ENCODE measurements at places on chromosomes 5 and 9.

- no peak for DNase-seq
Observed at GRCh38 chr5:110580625-110581024, 145.8 kb downstream of the TMEM232 start.

DNA sequence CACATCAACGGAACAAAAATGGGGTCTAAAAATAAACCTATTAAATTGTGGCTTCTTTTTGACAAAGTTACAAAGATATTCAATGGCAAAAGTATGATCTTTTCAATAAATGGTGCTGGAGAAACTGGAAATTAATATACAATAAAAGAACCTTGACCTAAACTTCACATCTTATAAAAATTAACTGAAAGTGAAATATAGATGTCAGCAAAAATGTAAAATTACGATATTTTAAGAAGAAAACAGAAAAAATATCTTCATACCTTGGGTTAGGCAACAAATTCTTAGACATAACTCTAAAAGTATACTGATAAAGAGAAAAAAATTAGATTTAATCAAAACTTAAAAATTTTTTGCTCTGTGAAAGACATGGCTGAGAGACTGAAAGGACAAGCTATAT is 1909.5 kb upstream of the CDH9 start:
- no peak for DNase-seq

- no peak for DNase-seq
Observed at GRCh38 chr5:127936439-127936972, 147.1 kb upstream of the SLC12A2 start.

GRCh38 chr5:44868541-44868940 is 59.8 kb downstream of the MRPS30 start:
- no peak for DNase-seq

GRCh38 chr5:132557478-132558172 is 848 bp downstream of the RAD50 start:
- DNase-seq, result no peak

- DNase-seq, result no peak
Observed at GRCh38 chr9:98933185-98933584, 10.5 kb upstream of the COL15A1 start.

- no peak for DNase-seq
Observed at GRCh38 chr9:117860849-117861248, 156.6 kb downstream of the TLR4 start.

DNA sequence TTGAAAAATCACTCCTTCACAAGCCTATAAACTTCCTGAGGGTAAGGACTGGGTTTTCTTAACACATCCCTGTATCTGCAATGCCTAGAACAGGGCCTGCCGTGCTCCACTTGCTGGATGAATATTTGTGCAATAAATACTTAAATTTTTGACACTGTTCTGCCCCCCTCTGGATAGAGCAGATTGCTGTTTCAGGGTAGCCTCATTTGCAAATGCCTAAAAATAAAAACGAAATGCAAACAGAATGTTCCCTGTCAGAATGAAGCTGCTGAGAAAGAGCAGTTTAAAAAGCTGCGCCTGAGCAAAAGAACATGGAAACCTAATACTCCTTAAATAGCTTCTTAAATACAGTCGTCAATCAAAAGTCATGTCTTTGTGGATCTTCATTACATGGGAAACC is 385.3 kb downstream of the PRELID2 start:
- no peak for DNase-seq

DNA sequence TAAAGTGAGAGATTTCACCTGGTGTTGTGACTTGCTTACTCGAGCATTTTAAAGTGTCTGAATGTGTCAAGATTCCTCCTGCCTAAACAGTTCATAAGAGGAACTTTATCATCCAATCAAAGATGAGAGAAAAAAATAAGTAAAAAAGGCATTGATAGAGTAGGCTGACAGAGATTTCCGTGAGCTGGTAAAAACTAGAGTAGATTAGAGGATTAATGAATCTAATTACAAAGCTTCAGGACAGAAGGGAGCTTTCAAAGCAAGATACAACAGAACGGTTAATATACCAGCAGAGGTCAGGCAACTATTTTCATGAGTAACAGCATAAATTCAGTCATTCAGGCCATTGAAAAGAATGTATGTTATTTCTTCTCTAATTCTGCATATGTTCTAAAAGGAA is 91.5 kb downstream of the ADAMTS6 start:
- DNase-seq, result no peak

GRCh38 chr5:66987949-66988838 is 208.4 kb downstream of the CD180 start:
- DNase-seq, result no peak

DNA sequence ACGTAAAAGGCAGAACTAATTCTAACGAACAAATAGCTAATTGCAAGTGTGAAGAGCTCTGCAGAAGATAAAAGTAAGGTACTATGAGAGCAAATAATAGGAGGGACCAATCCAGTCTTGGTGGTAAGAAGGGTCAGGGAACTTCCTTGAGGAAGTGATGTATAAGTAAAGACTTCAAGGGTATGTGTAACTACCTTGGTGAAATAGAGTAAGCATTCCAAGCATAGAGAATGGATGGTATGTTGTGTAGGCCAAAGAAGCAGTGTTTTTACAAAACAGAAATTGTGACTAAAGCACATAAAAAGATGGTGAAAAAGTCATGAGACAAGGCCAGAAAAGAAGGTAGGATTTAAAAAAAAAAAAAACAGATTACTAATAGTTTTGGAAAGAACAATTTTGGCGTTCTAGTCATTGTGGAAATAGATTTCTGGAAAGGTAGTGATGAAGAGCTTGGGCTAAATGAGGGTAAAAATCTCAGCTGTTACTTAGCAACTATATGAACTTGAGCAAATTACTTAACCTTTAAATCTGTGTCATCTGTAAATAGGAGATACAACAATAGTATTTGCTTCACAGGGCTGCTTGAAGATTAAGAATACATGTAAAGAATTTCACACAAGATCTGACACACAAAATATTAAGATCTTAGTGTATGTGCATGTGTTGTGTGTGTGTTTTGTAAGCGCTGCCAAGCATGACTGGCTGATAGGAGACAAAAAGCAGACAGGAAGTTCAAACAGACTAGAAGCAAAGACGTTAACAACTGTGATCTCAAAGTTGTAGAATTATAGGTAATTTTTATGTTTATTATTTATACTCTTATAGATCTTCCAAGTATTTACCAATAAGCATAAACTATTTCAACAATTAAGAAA is 73.5 kb downstream of the NR6A1 start:
- no peak for DNase-seq

DNA sequence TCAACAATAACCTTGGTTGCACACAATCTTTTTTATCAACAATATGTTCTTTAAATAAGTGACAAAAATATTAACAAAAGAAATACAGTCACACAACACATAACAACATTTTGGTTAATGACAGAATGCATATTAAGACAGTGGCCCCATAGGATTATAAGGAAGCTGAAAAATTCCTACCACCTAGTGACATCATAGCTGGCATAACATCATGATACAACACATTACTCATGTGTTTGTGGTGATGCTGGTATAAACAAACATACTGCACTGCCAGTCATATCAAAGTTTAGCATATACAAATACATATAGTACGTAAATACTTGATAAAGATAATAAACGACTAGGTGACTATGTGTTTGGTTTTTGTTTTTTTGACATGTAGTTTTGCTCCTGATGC is 344.8 kb upstream of the POU5F2 start:
- no peak for DNase-seq

DNA sequence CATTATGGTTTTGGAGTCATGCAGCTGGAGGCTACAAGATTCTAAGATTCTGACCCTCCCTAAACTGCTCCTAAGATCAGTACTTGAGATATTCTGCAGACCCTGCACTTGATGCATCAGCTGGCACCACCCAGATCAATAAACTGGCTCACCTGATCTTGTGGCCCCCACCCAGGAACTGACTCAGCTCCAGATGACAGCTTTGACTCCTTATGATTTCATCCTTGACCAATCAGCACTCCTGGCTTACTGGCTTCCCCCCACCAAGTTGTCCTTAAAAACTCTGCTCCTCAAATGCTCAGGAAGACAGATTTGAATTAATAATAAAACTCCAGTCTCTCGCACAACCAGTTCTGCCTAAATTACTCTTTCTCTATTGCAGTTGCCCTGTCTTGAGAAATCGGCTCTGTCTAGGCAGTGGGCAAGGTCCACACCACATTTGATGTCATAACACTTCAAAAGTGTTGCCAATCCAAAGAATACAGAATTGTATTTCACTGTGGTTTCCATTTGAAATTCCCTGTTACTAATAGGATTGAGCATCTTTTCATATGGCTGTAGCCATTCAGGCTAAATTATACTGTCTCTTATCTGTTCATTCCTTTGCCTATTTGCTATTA is 14.8 kb upstream of the SLC30A5 start:
- no peak for DNase-seq

DNA sequence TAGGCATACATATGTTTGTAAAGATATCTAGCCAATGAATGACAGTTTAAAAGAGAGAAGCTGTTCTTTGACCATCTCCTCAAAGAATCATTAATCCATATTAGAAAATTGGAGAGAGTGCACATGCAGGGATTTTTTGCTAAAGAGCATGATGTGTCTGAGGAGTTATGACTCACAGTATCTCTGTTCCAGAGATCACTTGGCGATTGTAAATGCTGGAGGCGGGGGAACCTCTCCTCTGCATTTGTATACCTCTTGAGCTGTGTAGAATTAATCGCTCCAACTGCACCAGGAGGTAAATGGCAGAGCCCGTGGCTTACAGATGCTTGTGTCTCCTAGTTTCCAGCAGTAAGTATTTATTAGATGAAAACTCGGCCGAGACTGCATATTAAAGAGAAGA is 3.6 kb upstream of the SPATA31D1 start:
- no peak for DNase-seq

DNA sequence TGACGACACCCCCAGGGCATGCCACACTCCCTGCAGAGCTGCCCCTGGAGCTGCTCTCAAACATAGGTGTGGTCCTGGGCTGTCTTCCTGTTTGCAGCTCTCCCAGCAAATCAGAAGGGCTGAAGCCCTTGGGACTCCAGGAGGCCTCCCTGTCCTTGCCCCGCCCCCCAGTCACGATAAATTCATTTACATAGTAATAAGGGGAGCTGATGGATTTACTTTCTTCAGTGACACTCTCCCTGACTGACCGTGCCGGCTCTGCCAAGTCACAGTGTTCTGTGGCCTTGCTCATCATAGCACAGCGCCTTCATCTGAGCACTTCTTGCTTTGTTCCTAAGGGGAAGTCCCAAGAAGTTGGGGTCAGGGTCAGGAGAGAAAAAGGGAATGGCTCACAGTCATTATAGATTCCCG is 121.4 kb downstream of the ENC1 start:
- DNase-seq, result no peak

GRCh38 chr9:125432715-125433385 is 171.2 kb downstream of the GAPVD1 start:
- no peak for DNase-seq

DNA sequence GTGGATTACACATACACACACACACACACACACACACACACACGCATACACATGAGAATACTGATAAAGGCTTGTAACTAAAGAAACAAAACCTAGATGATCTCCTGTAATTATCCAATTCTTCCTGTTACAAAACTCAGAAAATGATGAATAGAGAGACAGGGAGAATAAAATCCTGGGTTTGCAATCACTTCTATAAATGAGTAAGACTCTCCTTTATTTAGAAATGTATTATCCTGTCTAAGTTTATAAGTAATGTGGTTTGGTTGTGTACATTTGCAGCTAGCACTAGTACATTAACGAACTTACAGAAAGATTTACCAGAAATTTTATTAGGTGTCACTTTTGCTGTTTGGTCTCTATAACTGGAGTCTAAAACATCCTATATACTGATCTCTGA is 2.8 kb upstream of the PRR16 start:
- no peak for DNase-seq

GRCh38 chr5:96214442-96215197 is 218.4 kb downstream of the PCSK1 start:
- no peak for DNase-seq

- DNase-seq, result no peak
Observed at GRCh38 chr9:137486141-137486490, 27.0 kb upstream of the NSMF start.

DNA sequence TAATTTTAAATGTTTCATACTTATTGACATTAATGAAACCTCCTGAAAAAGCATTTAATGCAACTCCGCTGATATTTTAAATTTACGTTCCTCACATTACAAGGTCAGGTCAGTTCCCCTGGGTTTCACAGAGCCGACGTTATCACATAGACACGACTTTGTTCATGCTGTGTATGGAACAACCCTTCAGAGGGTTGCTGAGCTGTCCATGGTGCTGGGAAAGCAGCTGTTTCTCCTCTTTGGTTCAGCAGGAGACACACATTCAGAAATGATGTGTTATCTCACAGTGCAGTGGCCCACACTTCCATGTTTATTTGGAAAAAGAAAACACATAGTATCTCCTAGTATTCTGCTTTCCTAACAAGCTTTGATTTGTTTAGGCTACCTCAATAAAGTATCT is 53.5 kb downstream of the PPP2R2B start:
- DNase-seq, result no peak

DNA sequence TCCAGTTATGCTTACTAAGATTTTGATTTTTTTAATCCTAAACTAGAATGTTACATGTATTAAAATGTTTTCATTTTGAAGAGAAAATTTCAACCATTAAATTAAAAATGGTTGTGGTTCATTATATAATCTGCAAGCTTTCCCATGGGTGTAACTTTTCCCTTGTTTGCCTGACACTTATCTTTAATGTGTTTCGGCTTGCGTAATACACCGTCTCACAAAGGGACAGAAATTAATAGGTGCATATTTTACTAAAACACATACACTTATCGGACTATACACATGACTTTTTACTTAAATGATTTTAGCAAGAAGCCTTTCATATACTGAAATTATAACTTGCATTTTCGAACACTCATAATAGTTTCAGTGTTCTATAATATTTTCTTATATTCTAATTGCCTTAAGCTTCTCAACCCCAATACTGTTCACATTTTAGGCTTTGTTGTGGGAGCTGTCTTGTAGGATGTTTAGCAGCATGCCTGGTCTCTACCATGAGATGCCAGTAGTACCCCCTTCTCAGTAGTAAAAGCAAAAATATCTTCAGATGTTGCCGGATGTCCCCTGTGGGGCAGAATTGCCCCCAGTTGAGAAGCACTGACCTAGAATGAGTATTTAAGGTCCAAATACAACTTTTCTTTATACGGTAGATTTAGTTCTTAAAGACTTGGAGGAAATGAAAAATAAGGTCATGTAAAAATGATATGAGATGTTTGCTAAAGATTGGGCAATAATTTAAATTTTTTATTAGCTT is 28.6 kb downstream of the UGCG start:
- no peak for DNase-seq

GRCh38 chr9:86354818-86355309 is 654 bp upstream of the TUT7 start:
- DNase-seq, result no peak

All from GOT3 (cell line).